Activated T-cell treated with anti-CD3 and anti-CD28 coated beads for 48 hours (primary cell): ENCODE measurements at places on chromosomes 13 and 19.

- DNase-seq: peak; percentile 30
Measured at GRCh38 chr13:48403151-48403631, 9.7 kb downstream of the LPAR6 start.

DNA sequence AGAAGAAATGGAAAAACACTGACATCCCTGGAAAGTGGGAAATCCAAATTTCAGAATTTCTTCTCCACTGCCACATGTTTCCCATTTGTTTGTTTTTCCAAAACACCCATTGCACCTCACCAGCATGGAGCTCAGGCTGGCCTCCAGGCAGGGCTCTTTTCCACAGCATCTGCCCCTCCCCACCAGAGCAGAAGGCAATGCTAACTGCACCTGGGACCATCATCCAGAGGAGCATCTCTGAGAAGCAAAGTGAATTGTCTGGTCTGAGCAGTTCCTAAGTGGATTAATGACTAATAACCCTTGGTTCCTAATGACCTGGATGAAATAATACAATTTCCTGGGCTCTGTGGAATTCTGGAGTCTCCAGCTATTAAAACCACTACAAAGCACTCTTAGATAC, 8.8 kb upstream of the CYSLTR2 start:
- no peak for DNase-seq

DNA sequence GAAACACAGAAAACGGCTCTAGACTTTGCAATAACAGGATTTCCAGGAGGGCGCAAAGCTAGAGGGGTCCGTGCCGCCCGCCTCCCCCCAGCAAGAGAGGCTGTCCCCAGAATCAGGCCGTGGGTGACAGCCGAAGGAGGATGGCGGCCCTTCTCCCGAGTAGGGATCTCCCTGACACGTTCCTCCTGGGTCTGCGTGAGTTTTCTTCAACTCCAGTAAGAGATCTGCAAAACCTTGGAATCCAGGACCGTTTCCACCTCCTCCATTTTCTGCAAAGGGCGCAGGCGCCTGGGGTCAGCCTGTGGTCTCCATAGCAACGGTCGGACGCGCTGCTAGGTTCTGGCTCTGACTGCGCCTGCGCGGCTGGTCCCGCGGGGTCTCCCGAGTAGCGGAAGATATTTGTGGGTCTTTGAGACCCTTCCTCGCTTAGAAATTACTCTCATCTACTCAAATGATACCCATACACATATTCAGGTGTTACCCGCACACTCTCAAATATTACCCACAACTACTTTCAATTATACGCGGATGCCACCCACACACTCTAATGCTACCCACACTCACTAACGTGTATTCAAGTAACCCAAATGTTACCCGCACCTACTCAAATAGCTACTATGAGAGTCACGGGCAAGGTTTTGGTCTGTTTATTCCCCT, 2.1 kb downstream of the PNMA8C start:
- DNase-seq: peak; percentile 38

DNA sequence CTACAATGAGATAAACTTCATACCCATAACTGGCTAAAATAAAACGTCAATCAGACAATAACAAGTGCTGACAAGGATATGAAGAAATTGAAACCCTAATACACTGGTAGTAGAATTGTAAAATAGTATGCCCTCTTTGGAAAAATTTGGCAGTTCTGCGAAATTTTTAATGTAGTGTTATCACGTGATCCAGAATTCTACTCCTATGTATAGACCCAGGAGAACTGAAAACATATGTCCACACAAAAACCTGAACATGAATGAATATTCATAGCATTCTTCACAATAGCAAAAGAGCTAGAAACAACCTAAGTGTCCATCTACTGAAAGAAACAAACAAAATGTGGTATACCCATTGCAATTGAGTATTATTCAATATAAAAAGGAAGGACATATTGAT, 14.2 kb upstream of the MYO16 start:
- no peak for DNase-seq

- no peak for DNase-seq
Measured at GRCh38 chr19:35291916-35292315, at the start of gene MAG. TSS of gene MAG (plus strand) at chr19:35292161. CDS start at chr19:35295409, 3,248 bp downstream.

- no peak for DNase-seq
Measured at GRCh38 chr13:50153401-50153800, 138.2 kb downstream of the KCNRG start.

GRCh38 chr13:45119991-45120864, at the start of gene GTF2F2:
TSS of gene GTF2F2 (plus strand) at chr13:45120510. CDS start at chr13:45120656, 146 bp downstream.
- peak; percentile 80 for DNase-seq

- no peak for DNase-seq
Measured at GRCh38 chr13:44932850-44933251, 56.4 kb downstream of the NUFIP1 start.

- DNase-seq: no peak
Measured at GRCh38 chr19:30441011-30441410, 68.8 kb downstream of the ZNF536 start.

- DNase-seq: no peak
Measured at GRCh38 chr19:1383017-1383311, 743 bp upstream of the NDUFS7 start.

- DNase-seq: no peak
Measured at GRCh38 chr19:34276614-34277013, 22.3 kb downstream of the GARRE1 start.

GRCh38 chr13:23844132-23844531, 45.1 kb downstream of the MIPEP start:
- DNase-seq: no peak

DNA sequence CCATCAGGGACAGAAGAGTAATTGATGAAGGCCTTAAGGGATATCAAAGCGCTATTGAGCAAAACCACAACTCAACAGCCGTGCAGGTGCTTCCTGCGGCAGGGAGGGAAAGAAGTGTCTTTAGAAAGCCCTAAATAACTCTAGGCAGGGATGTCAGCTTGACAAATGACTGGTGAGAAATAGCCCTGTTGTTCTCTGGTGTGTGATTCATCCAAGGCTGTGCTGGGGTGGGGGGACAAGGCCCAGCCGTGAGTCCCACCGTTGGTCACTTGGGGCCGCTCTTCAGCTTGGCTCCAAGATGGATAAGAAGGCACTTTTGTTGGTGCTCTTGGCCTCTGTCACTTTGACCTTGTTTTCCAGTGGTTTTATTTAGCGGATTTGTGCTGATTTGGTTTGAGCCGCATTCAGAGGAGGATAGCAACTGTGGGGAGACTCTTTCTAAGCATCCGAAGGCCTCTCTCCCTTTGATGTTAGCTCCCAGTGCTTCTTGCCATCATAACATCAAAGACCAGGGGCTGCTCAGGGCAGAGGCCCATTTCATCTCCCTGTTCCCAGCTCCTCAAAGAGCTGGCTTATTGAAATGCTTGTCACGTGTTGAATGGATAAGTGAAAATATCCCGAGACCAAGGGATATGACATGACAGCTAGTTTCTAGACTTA, 130.3 kb upstream of the SERP2 start:
- DNase-seq: peak; percentile 24

DNA sequence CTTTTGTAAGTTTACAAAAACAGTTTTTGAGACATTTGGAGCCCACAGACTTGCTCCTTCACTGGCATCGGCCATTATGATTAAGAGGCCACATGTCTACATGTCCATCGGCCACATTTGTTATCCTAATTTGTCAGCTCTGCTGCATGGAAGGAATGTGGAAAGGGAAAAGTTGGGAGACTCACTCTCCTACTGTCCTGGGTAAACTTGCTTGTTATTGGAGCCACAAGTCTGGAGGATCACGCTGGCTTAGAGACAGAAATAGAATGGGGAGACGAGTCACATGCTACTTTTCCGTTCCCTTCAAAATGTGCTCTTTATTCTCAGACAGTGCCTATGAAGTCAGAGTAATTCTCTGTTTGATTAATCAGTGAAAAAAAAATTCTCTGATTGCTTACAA, 741.2 kb upstream of the PCDH9 start:
- no peak for DNase-seq

DNA sequence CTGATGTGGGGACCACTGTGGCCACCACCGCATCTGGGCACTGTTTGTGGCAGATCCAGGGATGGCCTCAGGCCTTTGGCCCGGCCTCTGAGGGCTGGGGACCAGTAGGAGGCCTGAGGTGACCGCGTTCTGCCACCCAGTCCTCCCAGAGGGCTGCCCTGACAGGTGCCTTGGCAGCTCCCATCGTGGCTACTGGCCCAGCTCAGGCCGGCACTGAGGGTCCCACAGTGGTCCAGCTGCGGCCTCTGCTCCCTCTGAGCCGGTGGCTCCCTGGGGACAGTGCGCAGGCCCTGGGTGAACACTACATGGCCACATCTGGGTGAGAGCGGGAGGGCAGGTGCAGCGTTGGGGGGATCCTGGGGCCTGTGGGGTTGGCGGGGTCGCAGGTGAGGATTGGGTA, 61.9 kb downstream of the KDM4B start:
- DNase-seq: no peak

- no peak for DNase-seq
Measured at GRCh38 chr13:20024702-20025101, 66.2 kb downstream of the ZMYM2 start.

DNA sequence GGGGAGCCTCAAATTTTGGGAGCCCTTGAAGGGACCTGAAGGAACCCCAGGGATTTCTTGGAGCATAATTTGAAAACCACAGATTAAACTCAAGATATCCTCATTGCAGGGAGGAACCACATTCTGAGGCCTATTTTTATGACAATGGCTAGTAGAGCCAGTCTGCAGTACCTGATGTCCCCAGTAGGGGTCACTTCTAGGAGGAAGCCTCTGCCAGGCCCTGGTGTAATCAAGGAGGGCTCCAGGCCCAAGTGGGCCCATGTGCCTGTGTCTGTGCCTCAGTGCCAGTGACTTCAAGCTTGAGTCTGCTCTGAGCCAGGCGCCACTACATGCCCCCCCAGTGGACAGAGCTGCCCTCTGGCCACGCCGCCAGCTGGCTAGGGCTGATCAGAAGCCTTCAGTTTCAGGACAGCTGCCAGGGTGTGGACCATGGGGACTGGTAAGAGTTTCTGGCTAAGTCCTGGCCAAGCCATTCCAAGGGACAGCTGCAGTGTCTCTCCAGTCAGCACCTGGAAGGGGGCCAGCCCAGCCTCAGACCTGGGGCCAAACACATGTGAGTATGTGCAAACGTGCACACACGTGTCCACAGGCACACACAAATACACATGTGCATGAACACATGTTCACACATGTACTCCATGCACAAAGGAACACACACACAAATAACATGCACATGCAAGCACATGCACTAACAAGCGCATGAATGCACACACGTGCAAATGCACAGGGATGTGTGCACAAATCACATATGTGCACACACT, 20.5 kb upstream of the SLC7A10 start:
- no peak for DNase-seq

DNA sequence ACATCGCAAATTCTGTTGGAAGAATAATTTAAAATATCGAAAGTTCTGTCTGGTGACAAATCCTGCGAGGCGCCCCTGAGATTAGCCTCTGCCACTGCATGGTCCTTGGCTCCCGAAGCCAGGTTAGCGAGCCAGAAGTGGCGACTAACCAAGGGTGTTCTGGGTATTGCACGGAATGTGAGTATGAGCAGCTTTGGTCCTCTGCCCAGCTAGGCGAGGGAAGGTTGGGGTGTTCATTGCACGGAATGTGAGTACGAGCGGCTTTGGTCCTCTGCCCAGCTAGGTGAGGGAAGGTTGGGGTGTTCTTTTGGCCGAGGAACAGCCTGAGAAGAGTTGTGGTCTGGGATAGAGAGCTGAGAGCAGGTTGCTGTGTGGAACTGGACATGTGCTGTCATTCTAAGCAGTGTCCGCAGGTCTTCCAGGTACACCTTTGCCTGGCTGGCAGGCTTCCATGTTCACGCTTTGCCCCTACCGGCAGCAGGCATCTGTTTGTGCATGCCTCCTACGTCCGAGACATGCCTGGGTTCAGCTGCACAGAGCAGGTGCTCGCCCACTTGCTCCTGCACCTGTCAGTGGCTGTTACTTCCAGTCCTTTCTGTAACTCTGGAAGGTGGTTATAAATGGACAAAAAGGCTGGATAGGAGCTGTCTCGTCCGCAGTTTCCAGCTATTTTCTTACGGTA, 18.3 kb upstream of the TEX29 start:
- no peak for DNase-seq

GRCh38 chr19:11451327-11451870, 16.0 kb downstream of the PRKCSH start:
- no peak for DNase-seq
